ENCODE measurements at places on chromosomes 3 and 15.
A peak's percentile ranks its signal among the peaks of the same experiment; 100 is the strongest.

- peak; percentile 59 for DNase-seq
These were observed 5.5 kb downstream of the HHLA2 start for GRCh38 chr3:108301695-108302404.

GRCh38 chr3:171915275-171915674, 72.1 kb downstream of the TMEM212 start:
- no peak for DNase-seq

DNA sequence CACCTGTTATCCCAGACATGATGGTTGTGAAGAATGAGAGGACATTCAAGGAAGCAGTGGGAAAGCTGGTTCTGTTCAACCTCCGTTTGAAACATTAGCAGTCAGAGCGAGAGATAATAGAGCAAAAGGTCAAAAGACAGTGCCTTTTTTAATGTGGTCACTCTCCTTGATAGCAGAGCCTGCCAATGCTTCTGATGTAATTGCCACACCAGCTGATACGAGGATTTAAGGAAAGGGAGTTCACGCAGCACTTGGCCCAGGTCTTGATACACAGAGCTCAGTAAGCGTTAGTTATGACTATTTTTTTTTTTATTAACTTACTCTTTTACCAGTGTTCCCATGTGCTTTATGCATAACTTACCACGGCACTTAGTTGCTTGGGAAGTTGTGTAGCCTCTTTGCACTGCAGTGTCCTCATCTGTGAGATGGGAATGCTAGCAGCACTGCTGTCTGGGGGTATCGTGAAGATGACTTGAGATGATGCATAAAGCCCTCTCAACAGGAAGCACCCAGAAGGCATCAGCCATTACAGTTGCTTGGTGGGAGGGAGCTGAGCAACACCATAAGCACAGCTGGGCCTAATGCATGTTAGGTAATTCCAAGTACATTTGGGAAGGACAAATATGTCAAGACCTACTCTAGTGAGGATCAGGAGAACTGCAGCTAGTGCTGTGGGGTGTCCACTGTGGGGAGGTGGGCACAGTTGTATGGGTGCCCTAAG, 123.3 kb upstream of the RASGRP1 start:
- peak; percentile 23 for DNase-seq

- no peak for DNase-seq
These were observed 7.6 kb upstream of the APEH start for GRCh38 chr3:49666592-49666991.

- DNase-seq, result no peak
These were observed 69.7 kb downstream of the MAGI1 start for GRCh38 chr3:65968996-65969395.

GRCh38 chr15:67050062-67050461, 15.3 kb upstream of the SMAD3 start:
- no peak for DNase-seq

DNA sequence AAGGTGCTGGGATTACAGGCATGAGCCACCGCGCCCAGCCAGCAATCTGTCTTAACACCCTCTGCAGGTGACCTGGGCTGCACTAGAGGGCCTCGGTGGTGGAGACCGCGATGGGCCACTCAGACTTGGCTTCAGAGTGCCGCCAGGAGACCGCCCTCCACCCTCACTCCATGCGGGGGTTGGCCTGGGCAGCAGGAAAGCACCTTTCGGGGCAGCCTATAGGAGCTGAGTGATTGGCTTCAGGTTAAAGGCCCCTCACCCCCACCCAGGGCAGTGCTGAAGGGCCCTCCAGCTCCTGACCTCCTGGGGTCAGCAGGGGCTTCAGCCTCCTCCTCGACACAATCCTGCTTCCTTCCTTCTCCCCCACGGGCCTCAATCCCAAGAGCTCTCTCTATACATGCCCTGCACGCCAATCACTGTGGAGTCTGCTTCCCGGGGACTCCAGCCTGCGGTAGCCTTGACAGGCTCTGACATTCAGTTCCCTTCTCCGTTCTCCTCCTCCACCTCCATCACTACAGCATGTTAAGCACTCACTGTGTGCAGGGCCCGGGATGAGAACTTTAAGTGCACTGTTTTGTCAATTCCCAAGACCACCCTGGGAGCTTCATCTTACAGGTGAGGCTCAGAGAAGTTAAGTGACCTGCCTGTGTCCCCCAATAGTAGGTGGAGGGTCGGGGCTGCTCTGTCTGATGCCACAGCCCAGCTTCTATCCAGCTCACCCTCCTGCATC, 225.3 kb downstream of the XXYLT1 start:
- no peak for DNase-seq

DNA sequence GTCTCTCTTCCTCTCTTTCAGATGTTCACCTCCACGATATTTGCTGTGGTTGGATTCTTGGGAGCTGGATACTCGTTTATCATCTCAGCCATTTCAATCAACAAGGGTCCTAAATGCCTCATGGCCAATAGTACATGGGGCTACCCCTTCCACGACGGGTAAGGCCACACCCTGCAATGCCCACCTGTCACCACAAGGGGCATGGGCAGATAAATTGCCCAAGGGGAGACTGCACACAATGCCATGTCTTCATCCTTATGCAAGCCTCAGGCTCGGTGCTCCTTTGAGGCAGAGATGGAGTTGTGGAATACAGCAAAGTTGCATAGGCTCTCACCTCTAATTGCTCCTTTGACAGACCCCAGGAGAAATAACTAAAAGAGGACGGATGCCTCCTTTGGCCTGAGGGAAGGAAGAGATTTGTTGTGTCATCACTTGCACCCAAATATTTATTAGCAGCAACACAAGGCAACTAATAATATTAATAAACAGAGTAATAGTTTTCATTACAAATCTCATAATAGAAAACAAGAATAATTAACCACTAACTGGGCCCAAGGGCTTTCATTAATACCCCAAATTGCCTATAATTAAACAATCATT, 13.2 kb downstream of the TM4SF4 start:
- peak; percentile 41 for DNase-seq

- no peak for DNase-seq
These were observed 14.1 kb downstream of the TMEM207 start for GRCh38 chr3:190435618-190436017.

DNA sequence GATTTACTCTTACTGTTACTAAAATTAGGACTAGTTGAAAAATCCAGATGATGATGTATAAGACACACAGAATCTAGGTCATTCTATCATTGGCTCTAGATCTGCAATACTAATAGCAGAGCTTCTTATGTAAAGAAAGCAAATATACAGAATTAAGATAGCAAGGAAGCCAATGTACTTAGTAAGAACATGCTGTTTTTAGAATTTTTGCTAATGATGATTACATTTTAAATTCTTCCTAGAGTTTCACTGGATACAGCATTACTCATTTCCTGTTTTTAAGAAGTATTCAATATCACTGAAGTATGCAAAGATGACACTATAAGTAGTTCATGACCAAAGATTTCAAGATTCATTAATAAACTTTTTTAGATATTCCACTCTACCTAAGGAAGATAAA, 60.7 kb downstream of the CFAP20DC start:
- DNase-seq, result no peak

GRCh38 chr3:196227629-196228493, 11.5 kb downstream of the SLC51A start:
- DNase-seq, result no peak

DNA sequence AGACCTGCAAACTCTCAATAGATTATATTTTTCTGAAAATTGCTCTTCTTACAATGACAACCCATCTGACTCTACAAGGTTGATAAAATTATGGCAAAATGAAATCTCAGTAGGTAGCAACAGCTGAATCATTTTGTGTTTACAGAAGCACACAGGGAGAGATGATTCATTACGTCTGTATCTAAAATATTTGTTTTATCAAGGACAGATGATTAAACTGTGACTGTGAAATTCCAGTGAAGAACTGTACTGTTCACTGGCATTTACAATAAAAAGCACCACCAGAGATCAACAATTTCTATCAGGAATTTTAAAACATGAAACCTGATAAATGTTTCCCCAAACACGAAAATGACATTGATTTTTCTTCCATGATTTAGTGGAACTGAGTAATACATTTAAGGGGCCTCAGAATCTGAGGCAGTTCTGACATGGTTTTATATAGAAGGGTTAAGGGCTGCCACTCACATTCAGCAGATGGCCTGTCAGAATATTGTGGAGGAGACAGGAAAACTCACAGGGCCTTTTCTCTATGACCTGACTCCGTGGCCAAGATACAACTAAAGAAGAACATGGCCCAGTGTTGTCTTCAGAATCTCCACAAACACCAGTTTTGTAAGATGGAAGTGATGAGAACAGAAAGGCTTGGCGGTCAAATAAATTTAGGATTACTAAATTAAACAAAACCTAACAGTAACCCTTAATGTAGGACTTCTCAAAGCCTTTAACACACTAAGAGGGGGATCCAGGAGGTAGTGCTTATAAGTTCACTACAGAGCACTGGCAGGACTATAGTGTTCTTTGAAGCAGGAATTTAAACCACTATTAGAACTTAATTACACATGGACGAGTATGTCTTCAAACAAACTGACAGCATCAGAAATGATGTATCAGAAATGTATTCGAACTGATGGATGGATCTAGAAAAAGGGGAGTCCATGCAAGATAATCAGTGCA, 25.9 kb downstream of the RAD18 start:
- no peak for DNase-seq

GRCh38 chr3:115095236-115095635, 51.9 kb downstream of the ZBTB20 start:
- peak; percentile 49 for DNase-seq

GRCh38 chr15:60423537-60423936, 25.8 kb upstream of the ANXA2 start:
- peak; percentile 29 for DNase-seq

DNA sequence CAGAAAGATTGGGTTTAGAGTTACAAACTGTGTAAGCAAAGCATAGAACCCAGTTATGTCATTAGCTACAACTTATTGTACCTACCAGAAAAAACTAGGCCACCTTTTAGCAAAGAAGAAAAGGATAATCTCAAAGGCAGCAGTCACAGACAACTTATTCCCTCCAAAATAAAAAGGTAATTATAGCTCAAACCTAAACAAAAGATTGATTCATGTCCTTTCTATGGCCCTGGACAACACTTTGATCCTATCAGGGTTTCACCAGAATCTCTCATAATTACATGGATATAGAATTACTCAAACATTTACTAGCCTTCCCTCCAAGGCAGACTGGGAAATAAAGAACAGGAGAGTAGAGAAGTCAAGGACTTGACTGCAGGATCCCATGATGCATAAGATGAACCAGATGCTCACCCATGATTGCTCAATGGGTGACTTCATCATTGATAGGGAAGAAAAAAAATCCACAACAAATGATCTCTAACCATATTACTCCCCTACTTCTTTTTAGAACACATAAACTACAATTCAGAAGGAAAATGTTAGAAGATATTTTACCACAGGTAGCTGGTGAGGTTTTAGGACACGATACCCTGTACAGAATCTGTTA, 17.4 kb downstream of the DET1 start:
- no peak for DNase-seq

- no peak for DNase-seq
These were observed 67.8 kb downstream of the BDH1 start for GRCh38 chr3:197487911-197488391.

GRCh38 chr3:140972833-140973232, 31.2 kb downstream of the SLC25A36 start:
- peak; percentile 66 for DNase-seq

DNA sequence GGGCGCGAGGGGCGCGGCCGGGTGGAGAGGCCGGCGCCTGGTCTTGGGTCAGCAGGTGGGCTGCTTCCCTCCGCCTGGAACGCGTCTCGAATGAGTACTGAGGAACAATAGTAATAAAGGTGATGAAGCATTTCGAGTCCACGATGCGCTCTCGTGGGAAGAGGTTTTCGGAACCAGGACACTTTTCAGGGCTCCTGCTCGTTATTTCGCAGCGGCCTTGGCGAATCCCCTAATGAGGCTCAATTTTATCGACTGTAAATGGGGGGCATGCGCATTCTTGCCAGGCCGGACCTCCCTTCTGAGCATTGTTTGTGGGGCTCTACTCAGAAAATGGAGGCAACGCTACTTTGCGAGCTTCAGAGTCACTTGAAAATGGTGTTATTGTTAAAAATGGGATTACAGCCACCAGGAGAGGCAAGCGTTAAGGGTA, 1.2 kb downstream of the NR2C2 start:
- DNase-seq, result no peak

GRCh38 chr3:172201136-172201869, 161.9 kb downstream of the FNDC3B start:
- peak; percentile 38 for DNase-seq

Data from OCI-M1 (cell line).